Endothelial cell of umbilical vein (primary cell): ENCODE measurements at places on chromosomes 12 and 14. TPM values are rescaled to one million over a fixed set of nuclear protein-coding genes. Genes with fewer than 3 reads are reported as not detected.

SLCO1B1 gene
- not detected in 2 replicates for polyA plus RNA-seq

SUPT16H gene
- 45.2 and 53.1 TPM in 2 replicates for polyA plus RNA-seq

- peak; percentile 73 for DNase-seq
- no peak overlapping the region for H3K4me3 ChIP-seq
- no peak overlapping the region for H3K27ac ChIP-seq
- H3K4me1 ChIP-seq: peaks cover 20% of the 10 kb centered on the region
Measured at GRCh38 chr12:47383942-47384341, 304.2 kb upstream of the AMIGO2 start.

SYNDIG1L gene
- polyA plus RNA-seq: not detected in 2 replicates

GRCh38 chr14:20516921-20517320 lies 11.6 kb downstream of the RNASE10 start:
- H3K27ac ChIP-seq: peak overlapping the region; percentile 81
- H3K27me3 ChIP-seq: no peaks in the 10 kb centered on the region
- no peaks in the 10 kb centered on the region for H3K36me3 ChIP-seq
- H3K4me3 ChIP-seq: no peak overlapping the region

GRCh38 chr12:127358888-127359287 lies 908.1 kb upstream of the TMEM132C start:
- no peak for DNase-seq
- no peaks in the 10 kb centered on the region for H3K27me3 ChIP-seq
- H3K27ac ChIP-seq: no peak overlapping the region
- H3K36me3 ChIP-seq: no peaks in the 10 kb centered on the region
